Right cardiac atrium (tissue), 5 donors: ENCODE measurements at places on chromosomes 4 and X.

GRCh38 chrX:103549916-103550315 is 30.6 kb upstream of the RAB40A start:
- no peak for DNase-seq

- no peak for DNase-seq
Measured at GRCh38 chr4:6806924-6807626, 24.5 kb downstream of the KIAA0232 start.

GRCh38 chrX:138930583-138930945 is 219.0 kb upstream of the FGF13 start:
- no peak for DNase-seq

DNA sequence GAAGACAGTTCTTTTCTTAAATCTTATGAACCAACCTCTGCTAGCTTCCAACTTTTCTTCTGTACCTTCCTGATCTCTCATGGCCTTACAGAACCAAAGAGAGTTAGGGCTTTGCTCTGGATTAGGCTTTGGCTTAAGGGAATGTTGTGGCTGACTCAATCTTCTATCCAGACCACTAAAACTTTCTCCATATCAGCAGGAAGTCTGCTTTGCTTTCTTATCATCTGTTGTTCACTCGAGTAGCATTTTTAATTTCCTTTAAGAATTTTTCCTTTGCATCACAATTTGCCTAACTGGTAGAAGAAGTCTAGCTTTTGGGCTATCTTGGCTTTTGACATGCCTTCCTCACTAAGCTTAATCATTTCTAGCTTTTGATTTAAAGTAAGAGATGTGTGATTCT is 167.0 kb downstream of the TBCK start:
- DNase-seq, result no peak

DNA sequence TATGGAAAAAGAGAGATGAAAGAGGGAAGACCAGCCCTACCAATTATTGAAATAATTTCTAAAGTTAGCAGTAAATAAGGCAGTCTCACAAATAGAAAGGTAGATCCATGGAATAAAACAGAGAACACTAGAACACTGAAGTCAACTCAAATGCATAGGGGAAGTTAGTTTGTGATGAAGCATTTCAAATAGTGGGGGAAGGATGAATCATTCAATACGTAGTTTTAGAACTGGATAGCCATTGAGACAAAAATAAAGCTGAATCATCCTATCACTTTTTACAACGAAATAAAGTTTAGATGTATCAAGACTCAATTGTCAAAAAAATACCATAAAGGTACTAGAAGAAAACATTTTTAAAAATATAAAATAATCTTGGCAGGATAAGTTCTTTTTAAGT is 143.2 kb upstream of the DGKK start:
- DNase-seq, result no peak

GRCh38 chrX:154046031-154046781 is 26.5 kb upstream of the IRAK1 start:
- DNase-seq, result peak; percentile 75

GRCh38 chr4:20490734-20491133 is 209.5 kb upstream of the PACRGL start:
- DNase-seq, result peak; percentile 15

DNA sequence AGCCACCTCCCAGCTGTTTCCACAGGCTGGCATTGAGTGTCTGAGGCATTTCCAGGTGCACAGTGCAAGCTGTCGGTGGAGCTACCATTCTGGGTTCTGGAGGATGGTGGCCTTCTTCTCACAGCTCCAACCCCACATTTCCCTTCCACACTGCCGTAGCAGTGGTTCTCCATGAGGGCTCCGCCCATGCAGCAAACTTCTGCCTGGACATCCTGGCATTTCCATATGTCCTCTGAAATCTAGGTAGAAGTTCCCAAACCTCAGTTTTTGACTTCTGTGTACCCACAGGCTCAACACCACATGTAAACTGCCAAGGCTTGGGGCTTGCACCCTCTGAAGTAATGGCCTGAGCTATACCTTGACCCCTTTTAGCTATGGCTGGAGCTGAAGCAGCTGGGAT is 10.3 kb upstream of the FRMPD4 start:
- no peak for DNase-seq

- DNase-seq, result no peak
Measured at GRCh38 chrX:76147106-76147505, 25.8 kb upstream of the PBDC1 start.

DNA sequence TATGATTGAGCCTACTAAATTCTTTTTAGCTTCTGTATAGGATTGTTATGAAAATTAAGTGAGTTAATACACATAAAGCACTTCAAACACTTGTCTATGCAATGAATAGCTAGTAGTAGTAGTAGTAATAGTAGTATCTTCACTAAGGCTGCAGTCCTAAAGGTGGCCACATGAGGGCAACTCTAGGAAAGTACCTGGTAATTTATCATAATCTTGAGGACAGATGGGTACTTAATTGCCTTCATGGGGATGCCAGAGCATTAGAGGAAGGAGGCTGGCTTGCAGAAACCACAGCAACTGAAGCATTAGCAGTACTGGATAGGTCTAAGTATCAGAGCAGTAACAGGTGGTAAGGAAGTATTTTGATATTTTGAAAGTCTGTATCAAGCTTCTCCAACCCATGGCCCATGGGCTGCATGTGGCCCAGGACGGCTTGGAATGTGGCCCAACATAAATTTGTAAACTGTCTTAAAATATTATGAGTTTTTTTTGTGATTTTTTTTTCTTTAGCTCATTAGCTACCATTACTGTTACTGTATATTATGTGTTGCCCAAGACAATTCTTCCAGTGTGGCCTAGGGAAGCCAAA is 17.3 kb downstream of the NIPAL1 start:
- DNase-seq, result no peak

GRCh38 chr4:26157541-26157940 is 163.3 kb upstream of the RBPJ start:
- no peak for DNase-seq

- DNase-seq, result no peak
Measured at GRCh38 chr4:2859514-2859913, 15.9 kb downstream of the ADD1 start.

DNA sequence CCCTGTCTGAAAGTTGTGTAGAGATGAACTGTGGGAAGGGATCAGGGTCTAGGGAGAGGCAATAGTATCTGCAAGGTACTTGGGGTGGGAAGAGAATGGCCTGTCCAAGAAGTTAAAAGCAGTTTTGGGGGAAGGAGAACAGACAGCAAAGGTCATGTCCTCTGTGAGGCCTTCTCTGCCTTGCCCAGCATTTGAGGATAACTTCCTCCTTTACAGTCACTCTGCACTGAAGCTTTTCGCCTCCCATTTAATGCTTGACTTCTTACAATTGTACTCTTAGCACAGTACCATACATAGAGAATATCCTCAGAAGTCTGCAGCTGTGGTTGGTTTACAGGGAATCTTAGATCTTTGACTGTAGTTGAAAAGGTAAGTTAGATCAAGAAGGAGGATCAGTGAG is 121.8 kb upstream of the AP1S2 start:
- DNase-seq, result no peak

DNA sequence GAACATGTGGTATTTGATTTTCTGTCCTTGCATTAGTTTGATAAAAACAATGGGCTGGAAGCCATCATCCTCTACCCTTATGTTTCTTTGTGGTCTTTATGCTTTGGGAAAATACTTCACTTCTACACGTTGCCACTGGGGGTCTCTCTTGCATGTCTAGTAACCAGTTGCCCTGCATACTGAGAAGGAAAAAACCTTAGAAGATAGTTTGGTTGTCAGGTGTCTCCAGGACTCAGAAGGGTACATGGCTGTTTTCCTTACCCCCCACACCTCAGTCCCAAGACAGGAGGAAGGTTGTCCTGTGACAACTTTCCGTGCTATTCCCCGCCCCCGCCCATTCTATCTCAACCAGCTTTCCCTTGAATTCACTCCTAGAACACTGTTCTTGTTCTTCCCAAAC is 62.1 kb upstream of the LANCL3 start:
- no peak for DNase-seq

DNA sequence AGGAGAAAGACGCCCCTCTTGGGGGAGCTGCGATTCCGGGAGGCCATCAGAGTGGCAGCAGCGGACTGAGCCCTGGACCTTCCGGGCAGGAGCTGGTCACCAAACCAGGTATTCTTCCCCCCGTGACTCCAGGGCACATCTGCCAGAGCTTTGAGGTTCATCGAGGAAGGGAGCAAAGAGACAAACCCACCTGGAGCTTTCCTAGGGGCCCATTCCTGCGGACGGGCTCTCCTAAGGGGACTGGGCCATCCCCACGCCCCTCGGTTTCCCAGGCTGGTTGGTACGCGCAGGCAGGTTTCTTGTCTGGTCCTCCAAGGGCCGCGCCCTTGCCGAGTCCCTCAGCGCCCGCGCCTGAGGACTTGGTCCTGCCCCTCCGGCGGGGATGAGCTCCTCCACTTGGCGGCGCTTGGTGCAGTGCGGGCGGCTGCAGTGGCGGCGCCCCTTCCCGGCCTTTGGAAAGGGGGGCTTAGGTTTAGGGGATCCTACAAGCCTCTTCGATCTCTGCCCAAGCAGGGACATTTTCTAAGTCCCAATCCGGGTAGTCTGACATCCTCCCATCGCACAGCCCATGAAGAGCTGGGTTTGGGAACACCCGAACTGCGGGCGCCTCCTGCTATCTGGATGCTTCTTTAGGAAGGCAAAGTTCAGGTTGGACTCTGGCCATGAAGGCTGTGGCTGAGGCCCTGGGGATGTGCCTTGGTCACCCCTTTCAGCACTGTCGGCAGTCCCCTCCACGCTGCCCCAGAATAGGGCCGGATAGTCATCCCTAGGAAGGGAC is 538 bp downstream of the STBD1 start:
- DNase-seq, result peak; percentile 63

GRCh38 chr4:134702374-134702773 is 500.8 kb upstream of the PABPC4L start:
- no peak for DNase-seq

DNA sequence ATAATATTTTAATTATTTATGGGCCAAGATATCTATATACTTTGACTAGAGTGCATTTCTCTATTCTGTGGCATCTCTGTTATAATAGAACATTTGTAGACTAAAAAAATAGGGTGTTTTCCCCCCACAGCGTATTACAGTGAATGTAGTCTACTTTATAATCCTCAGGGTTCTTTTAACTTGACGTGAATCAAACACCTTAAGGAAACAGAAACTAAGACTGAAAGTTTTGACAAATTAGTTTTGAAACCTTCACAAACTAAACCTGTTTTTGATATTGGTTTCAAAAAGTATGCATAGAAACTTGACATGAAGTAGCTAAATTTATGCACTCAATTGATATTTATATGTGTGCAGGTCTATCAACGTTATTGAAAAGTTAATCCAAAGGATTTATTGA is 1963.1 kb upstream of the TENM3 start:
- no peak for DNase-seq

DNA sequence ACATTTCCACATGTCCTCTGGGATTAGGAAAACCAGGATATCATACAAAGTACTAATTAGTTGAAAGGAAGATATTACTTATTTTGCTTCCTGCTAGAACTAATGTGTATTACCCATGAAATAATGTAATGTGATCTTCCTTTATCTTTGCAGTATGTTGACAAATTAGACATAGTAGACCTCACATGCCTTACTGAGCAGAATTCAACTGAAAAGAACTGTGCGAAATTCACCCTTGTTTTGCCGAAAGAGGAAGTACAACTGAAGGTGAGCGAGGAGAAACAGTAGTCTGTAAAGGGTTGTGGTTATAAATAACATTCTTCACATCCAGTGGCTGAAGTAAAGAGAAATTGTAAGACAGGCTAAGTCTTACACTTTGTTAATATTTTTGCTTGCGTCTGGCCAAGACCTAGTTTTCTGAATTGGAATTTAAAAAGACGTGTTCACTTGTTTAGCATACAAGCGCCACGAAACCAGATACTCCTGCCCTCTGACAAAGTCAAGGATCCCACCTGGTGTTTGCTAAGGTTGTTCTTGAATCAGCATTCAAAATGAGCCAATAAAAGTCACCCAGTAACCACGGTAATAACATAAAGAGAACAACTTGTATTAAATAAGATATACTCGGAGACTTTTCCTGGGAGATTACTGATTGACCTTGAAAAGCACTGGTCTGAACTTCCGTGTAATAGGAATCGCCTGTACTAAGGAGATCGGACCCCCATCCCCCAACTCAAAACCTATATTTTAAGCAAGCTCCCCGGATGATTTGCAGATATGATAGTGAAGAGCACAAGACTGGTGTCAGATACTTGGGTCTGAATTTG is 16.9 kb downstream of the STAP1 start:
- no peak for DNase-seq

DNA sequence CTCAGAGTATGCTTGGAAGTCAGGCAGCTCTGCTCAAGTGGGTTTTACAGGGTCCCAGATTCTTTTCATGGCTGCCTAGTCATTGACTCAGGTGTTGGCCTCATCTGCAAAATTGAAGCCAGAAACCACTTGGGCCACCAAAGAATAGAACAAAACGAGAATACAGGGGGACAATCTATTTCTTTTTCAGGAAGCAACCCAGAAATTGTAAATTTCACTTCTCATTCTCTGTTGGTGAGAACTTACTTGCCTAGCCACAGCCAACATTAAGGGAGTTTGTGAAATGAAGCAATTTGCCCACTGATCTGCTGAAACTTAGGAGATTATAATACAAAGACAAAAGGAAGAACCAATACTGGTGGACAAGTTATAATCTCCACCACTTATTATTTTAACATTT is 8.6 kb upstream of the TKTL2 start:
- DNase-seq, result no peak

DNA sequence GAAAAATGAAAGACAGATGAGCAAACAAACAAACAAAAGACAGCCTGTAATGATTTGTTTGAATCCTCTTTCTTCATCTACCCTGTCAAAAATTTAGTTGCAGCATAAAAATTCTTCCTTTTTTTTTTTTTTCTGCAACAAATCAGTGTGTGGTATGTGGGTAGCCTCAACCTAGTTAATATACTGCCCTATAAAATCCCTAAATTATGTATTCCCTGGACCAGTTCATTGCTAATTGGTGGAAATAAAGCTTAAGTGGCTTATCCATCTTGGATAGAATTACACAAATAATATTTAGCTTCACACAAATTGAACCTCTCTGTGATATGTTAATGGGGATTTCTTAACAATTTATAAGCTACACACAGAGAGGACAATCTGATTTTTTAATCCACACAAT is 208.4 kb downstream of the NDST4 start:
- no peak for DNase-seq
